ENCODE measurements at places on chromosomes 2 and 18.

- DNase-seq: no peak
Measured at GRCh38 chr2:103010751-103011150, 248.9 kb downstream of the TMEM182 start.

GRCh38 chr18:26322890-26323653 lies 96.8 kb downstream of the TAF4B start:
- DNase-seq: no peak

- DNase-seq: no peak
Measured at GRCh38 chr18:53025247-53025646, 685.2 kb downstream of the DCC start.

DNA sequence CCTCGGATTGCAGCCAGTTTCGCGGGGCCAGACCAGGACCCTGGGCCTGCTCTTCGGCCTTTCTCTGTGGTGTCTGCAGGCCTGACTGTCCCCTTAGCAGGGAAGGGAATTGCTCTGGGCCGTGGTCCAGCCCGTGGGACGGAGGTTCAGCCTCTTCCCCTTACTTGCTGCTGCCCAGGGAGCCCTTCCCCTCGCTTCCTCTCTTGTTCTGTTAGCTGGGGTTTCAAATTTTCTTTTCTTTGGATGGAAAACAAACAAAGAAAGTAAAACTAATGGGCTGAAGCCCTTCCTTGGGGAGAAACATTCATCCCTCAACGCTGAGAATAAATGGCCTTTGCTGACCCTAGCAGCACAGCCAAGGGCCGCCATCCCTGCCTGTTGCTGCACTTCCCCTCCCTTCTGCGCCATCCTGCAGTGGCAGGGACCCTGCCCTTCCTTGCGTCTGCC lies 52.4 kb downstream of the ASAP2 start:
- DNase-seq: no peak

DNA sequence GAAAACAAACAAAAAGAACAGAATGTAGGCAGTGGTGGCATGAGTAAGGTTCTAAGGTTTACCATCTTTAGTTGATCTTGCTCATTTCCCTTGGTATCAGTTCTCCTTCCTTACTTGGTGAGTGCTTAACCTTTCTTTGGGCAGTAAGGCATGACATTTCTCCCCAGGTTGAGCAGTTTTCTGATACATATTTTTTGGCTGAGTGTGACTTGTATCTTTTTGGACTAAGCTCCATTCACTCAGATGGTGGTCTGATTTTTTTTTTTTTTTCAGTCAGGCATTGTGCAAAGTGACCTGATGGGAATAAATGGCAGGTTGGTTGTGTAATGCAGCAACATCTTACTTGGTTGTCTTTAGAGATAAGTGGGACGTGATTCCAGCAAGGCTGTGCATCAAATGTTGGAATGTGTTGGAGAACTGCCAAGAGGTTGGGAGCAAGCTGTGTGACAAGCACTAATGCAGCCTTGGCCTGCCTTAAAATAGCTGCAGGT lies 15.1 kb downstream of the SPTBN1 start:
- DNase-seq: peak; percentile 42

DNA sequence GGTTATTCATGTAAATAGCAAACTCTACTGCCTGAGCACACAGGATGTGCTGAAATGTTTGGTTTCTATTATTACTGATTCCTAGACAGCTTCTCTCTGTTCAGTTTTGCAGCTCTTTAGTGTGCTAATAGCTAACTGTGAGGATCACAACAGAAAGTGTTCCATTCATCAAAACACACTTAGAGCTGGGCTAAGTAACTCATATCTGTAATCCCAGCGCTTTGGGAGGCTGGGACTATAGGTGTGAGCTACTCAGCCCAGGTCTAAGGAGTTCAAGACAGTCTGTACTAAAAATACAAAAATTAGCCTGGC lies 63.2 kb downstream of the MOGAT1 start:
- no peak for DNase-seq

DNA sequence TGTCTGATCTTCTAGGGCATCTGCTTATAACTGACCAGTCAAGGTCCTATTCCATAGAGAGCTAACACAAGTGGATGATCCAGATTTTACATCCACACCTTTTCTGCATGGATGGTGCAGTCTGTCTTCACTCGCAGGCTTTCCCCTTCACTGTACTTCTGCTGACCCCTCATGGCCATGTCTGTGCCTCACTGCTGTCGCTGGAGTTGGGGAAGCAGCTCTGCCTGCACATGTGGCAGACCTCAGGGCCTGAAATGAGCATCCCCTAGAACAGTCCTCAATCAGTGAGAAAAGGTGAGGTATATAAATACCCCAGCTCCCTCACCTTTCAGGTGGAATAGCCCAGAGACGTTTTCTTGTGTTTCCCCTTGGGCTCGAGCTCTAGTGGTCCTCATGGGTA lies 233.8 kb downstream of the ANKRD36B start:
- peak; percentile 32 for DNase-seq

DNA sequence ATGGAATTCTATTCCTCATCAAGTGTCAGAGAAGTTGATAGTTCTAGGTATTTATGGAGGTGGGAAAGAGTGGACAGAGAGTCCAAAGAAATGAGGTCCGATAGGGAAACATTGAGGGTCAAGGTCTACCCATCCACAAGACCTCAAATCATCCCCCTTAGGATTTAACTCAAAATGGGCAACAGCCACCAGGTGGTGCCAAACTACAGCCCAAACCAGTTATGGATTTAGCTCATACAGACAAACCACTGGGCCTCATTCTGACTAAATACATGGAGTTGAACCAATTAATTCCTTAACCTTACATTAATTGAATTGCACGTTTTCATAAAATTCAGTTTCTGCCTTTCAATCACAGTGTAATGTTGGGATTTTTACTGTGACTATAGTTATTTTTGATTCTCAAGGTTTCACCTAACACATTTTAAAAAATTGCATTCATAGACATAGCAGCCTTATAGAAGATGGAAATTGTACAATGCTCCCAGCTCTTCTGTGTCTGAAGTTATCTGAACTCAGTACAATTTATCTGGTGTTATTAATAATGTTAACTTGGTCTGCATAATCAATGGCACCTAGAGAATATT lies 98.2 kb upstream of the HNMT start:
- DNase-seq: peak; percentile 48

DNA sequence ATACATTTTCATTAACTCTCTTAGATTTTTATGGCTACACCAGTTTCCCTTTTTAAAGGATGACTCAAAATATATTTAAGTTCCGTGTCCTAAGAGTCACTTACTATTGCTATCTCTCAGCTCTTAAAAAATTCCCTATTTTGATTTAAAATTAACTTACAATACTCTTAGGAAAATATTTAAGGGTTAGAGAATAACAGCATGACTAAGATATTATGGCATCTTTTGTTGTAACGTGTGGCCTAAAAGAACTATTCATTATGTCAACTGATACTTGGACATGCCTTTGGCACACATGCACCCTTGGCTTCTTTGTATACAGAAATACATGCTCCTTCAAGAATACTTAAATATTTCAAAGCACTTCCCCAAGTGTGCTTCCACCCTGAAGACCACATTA lies 42.3 kb downstream of the SCN3A start:
- DNase-seq: no peak

All from PC-9 (cell line).